Effector CD8-positive, alpha-beta T cell (primary cell): ENCODE measurements at places on chromosomes 1 and 21.

DNA sequence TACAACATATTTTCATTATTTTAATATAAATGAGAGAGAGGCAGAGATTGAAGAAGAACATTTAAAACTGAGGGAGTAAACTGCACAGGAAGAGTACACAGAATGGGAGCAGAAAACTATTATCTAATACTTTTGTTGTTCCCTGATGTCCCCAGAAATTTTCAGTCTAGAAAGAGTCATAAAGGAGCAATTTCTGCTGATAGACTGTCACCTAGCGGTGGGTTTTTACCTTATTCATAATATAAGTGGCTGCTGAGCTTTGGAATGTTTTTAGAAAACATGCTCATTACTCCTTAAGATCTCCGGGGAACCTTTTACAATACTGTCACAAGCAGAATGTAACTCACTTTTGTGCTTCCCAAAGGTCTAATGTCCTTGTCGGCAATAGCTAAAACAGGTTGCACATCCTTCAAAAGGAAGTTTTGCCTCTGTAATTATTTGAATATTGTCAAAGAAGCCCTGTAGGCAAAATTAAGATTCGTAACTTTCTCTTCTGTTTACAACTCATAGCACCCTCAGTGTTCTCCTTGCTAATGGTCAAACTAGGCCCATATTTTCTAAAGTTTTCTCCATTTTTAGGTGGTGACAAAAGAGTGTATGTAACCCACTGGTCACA lies 4.9 kb upstream of the NPL start:
- DNase-seq = no peak

DNA sequence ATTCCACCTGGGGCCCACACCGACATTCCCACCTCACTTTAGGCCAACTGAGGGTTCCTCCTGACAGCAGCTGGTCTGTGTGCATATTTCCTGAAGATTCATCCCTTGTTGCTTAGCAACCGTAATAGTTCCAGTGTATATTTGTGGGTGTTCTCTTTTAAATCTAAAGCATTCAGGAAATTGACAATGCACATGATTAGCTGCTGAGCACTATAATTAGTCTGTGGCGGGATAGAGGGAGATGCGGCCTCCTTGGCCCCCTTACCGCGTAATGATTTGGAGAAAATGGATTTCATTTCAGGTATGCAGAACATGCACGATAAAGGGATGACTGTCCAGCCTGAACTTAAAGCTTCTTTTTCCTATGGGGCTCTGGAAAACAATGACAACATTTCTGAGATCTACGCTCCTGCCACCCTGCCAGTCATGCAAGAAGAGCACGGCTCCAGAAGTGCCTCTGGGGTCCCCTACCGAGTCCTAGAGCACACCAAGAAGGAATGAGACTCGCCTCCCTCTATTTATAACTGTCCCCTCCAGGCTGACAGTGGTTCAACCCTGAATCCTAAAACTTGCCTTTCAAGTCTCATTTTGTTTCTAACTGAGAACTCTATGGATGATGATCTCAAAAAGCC lies 33.8 kb upstream of the RCAN3 start:
- DNase-seq = no peak

- DNase-seq = no peak
Observed at GRCh38 chr1:85983316-85983715, 173.3 kb downstream of the COL24A1 start.

DNA sequence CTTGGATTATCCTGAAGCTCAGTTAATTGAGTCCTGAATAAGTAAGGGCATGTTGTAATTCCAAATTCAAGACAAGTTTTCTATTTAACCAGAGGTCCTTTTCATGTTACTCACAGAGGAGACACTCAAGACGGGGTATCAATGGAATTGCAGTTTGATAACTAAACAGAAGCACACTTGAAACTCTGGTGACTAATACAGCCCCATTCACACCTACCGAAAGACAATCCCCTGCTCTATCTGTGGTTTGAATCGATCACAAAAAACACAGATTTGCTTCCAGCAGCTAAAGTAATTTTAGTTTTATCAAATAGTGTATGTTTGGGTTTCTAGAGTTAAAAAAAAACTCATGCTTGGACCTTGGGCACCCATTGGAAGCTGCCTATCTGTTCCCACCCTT lies 60.4 kb downstream of the TEX35 start:
- no peak for DNase-seq

- DNase-seq = no peak
Observed at GRCh38 chr1:100045206-100045605, 75.4 kb downstream of the SLC35A3 start.
